ENCODE measurements at places on chromosomes 5 and 9.

DNA sequence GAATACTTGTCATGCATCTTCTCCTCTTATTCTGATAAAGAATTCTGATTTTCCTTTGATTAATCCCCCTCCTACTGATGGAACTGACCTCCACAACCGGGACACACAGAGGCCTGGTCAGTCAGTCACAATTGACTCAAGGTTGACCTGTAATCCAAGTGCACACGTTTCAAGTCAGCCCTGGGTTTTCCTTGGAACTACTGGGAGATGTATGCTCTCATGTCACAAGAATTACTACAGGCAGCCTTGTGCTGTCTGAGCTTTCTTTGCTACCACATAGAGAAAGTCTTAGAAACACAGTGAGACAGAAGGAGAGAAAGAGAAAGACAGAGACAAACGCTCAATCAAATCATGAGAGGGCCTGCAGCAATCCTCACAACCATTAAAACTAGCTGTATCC, 345.8 kb downstream of the PDE4D start:
- DNase-seq: no peak

DNA sequence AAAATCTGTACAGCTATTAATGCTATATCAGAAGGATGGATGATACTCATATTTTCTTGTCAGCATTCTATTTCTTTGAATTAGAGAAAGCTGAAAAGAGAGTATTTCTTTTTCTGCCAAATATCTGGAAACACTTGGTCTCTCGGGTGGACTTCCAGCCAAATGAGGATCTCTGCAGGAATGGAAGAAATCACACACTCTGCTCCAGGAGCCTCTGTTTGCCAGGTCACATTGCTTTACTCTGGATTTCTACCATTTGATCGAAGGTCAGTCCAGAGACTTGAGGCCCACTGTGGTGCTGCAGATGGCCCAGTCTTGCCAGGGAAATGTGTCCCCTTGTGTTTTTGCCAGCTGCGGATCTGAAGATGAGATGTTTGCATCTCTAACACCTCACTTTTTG, 154.1 kb downstream of the PCSK1 start:
- no peak for DNase-seq

- DNase-seq: peak; percentile 5
Measured at GRCh38 chr9:126417043-126417442, 90.4 kb downstream of the MVB12B start.

DNA sequence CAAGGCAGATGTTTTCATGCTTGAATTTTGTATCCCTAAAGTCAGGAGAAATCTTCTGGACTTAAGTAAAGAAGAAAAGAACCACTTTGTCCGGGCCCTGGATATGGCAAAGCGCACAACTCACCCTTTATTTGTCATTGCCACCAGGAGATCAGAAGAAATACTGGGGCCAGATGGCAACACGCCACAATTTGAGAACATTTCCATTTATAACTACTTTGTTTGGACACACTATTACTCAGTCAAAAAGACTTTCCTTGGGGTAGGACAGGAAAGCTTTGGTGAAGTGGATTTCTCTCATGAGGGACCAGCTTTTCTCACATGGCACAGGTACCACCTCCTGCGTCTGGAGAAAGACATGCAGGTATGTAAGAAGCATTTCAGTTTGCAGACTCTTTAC, 2.3 kb downstream of the TYRP1 start:
- DNase-seq: no peak

- no peak for DNase-seq
Measured at GRCh38 chr5:35561396-35561795, 56.3 kb upstream of the SPEF2 start.

DNA sequence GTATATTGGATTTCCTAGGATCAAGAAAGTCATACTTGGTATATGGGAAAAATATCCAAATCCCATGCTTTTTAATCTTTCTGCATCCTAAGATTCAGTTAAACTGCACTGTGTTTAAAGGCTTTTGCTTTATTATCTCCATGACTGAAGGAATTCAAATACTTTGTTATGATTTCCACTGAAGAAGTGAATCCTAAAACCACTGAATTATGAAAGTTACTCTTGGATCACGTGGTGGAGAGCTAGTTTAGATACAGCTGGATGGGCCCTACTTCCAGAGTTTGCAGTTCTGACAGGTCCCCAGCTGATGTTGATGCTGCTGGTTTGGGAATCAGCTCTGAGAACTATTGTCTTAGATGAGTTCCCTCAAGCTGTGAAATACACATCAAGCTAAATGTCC, 5.0 kb downstream of the DAB2 start:
- DNase-seq: peak; percentile 37

DNA sequence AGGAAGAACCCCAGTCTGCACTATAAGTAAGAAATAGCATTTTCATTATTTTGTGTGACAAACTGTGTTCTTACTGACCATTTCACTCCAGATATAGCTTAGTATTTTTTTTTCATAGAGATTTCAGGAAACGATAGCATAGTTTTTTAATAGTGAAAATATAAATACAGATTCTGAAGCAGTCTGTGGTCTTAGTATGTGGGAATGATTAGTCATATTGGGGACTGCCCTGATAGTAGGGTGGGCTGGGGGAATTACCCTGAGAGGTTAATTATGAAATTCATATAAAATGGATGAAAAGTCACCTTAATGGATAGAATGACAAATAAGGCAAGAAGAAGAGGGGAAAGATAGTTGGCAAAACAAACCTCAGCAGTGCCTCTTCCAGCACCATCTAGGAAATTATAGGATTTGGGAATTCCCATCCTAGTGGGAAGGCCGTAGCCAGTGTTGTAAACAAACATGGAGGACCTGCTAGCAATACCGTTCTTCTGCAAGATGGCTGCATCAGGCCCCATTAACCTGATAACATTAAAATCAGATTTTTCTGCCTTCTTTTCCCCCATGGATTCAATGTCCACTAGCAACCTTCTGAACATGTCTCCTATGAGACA, 23.7 kb upstream of the NR3C1 start:
- DNase-seq: no peak

- no peak for DNase-seq
Measured at GRCh38 chr5:3036041-3036788, 284.7 kb upstream of the IRX2 start.

GRCh38 chr5:146069780-146070099, 35.6 kb downstream of the PLAC8L1 start:
- DNase-seq: no peak

DNA sequence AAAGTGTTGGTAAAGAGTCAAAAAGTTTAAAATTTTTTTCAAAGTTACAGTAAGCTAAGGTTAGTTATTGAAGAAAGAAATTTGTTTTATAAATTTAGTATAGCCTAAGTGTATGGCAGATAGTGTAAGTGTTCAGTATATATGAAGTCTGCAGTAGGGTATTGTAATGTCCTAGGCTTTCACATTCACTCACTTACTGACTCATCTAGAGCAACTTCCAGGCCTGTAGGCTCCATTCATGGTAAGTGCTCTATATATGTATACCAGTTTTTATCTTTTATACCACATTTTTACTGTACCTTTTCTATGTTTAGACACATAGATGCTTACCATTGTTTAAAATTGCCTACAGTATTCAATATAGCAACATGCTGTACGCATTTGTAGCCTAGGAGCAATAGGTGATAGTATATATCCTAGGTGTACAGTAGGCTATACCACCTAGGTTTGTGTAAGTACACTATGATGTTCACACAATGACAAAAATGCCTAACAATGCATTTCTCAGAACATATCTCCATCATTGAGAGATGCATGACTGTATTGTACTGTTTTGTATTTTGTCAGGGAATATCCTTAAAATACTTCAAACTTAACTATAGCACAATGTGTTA, 38.5 kb downstream of the CYSTM1 start:
- DNase-seq: no peak

GRCh38 chr5:158695595-158696330, 404.0 kb downstream of the EBF1 start:
- peak; percentile 91 for DNase-seq

DNA sequence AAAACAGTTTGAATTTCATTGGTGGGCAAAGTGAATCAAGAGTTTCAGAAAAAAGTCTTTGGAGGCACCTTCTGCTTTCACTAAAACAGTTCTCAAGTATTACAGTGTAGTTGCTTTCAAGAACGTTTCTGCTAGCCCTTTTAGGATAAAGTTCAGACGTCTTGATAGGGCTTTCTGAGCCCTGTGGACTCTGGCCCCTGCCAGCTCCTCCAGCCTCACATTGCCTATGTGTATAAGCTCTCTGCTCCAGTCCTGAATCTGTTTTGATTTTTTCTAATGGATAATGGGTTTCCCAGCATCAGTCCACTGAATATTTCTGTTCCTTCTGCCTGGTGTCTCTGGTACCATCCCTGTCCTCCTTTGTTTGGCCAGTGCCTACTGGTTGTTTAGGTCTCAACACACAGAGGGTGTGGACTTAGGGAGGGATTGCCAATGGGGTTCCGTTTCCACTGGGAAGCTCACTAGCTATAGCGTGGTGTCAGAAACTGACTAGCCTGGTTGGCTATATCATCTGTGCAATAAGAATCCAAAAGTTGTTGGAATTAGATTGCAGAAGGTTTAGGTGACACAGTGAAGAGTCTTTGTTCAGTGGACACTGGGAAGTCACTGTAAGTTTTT, 26.4 kb downstream of the ARHGAP26 start:
- DNase-seq: no peak

DNA sequence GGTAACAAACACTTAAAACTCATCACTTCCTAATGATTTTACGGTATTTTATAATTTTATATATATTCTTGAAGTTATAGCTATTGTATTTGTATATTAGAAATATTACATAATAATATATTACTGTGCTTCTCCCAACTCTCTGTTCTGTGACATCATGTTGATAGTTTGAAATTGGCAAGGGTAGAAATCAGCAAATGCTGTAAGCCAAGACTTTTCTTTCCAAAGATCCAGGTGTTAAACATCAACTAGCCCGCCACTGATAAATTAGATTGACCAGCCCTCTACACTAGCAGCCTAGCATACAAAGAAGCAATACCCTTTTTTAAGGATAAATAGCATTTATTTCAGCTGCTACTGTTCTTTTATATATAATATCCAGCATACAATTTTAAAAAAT, 122.9 kb downstream of the PRELID2 start:
- DNase-seq: no peak

GRCh38 chr9:92728831-92729734, 35.5 kb downstream of the BICD2 start:
- DNase-seq: no peak

- DNase-seq: no peak
Measured at GRCh38 chr9:134688661-134689320, 47.2 kb downstream of the COL5A1 start.

GRCh38 chr5:94388773-94389514, 229.5 kb downstream of the KIAA0825 start:
- no peak for DNase-seq

DNA sequence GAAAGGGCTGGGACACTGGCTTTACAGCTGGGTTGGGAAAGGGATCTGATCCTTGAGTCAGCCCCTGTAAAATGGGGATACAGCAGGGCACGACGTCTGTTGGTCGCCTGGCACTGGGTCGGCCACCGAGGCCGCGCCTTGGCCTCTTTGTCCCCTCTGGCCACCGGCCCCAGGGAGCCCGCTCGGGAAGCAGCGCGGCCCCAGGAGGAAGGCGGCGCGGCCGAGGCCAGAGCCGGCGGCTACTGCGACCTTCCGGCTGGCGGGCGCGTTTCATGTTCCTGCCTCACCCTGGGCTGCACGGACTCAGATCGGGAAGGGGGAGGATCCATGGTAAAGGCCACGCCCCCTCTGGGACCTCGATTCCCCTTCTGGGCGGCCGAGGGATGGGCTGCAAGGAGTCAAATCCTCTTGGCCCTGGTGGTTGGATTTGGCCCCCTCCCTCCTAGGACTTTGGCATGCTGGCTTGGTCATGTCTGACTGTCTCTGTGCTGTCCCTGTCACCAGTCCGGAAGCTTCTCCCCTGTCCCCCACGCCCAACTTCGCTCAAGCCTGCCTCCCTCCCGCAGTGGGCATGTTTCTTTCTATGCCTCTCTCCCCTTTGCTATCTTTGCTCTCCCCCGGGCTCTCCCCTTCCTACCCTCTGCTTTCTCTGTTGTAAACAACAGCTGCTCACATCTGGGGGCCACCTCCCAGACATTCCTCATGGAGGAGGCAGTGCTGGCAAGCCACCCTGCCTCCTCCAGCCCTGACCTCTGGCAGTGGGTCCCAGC, 25.8 kb downstream of the FPGS start:
- DNase-seq: peak; percentile 69
